ENCODE measurements at places on chromosomes 5 and 9.

- no peak for DNase-seq
Measured at GRCh38 chr5:72557167-72558045, 50.2 kb upstream of the ZNF366 start.

- DNase-seq = no peak
Measured at GRCh38 chr9:116515541-116515940, 171.6 kb upstream of the TRIM32 start.

GRCh38 chr9:23153058-23153457 is 673.0 kb downstream of the ELAVL2 start:
- no peak for DNase-seq

GRCh38 chr5:1111241-1111726 is 579 bp downstream of the SLC12A7 start:
- DNase-seq = no peak

GRCh38 chr5:42321785-42322184 is 101.5 kb upstream of the GHR start:
- no peak for DNase-seq

- DNase-seq = no peak
Measured at GRCh38 chr9:36914212-36914577, 119.9 kb downstream of the PAX5 start.

DNA sequence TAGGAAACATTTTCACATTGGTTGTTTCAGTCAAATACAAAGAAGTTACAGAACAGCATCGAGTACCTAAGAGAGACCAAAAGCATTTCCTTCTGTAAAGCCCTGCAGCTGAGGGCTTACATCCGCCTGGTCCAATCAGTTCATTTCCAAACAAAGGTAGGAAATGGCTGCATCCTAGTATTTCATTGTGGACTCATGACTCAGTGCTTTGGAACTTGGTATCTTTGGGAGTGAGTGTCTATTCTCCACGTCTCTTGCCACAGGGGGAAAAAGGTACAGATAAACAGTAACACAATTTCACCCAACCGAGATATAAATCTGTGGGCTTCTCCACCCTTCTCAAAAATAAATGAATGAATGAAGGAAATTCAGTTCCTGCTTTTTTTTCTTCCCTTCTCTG is 75.4 kb downstream of the NFIB start:
- DNase-seq = no peak

DNA sequence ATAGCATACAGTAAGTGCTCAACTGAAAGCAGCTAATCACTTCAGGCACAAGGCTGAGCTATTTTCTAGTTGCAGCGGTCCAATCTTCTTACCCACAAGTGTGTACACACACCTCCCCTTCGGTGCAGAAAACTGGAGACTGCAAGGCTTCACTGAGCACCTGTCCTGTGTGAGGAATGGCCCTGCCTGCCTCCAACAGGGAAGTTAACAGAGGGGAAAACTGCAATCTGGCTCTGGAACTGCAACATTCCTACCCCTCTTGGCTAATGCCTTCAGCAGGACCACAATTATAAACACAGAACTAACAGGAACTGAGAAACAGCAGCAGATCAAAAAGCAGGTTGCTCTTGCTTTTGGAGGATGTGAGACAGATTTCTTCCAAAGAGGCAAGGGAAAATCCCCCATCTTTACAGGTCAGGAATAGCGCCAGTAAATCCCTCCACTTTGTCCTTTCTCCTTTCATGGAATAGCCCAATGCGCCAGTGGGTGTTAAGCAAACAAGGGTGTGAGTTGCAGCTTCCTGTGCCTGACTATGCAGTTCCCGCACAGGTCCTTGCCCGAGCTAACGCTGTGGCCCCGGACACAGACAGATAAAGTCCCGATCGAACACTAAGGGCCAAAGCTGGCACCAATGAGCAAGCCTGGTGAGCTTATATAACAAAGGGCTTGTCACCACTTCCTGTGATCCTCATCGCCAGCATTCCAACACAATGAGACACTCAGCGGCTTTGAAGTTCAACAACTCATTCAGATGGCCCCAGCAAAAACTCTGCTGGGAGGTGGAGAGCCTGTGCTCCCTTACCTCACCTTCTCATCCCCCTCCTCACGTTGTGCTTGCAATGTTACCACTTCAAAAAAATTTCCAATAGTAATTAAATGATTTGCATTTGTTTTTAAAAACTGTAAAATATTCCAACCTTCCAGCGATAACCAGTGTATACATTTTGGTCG is 21.5 kb downstream of the SHB start:
- no peak for DNase-seq

DNA sequence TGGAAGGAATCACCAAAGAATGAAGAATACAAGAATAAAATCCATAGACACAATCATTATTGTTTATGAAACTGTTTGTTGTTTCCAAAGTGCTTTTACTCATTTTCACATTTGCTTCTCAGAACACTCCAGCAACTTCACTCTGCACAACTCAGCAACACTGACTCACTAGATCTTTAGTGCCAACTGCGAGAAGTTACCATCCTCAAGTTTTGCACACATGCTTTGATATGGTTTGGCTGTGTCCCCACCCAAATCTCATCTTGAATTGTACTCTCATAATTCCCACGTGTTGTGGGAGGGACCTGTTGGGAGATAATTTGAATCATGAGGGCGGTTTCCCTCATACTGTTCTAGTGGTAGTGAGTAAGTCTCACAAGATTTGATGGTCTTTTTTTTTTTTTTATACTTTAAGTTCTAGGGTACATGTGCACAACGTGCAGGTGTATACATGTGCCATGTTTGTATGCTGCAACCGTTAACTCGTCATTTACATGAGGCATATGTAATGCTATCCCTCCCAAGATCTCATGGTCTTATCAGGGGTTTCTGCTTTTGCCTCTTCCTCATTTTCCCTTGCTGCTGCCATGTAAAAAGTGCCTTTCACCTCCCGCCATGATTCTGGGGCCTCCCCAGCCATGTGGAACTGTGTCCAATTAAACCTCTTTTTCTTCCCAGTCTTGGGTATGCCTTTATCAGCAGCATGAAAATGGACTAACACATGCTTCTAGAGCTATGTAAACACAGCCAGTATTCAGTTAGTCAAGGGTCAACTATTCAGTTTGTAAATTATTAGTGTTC is 36.9 kb downstream of the CLINT1 start:
- DNase-seq = no peak

GRCh38 chr5:95664204-95664786 is 17.7 kb downstream of the RFESD start:
- no peak for DNase-seq

DNA sequence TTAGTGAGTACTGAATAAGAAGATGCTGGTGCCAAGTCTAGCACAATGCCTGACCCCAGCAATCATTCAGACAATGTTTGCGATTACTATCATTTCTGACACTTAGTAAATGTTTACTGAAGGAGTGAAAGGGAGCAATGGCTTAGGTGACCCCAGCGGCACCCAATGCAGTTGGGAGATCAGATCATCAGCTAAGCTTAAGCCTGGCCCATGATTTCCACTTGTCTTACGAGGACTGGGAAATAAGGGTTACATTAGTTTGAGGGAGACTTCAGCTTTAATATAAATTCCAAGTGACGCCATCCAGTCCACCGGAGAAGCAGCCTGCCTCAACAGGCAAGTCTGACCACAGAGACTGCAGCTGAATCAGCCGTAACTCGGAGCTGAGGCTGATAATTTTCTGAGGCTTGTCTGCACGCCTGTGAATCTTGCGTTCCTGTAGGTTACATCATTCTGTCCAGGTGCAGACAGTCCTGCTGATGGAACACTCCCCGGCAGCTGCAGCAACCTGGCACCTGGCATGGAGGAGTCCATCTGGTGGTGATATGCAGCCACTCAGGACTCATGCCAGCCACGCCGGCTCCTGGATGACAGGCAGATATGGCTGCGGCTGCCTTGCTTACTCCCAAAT is 34.9 kb upstream of the FGF1 start:
- DNase-seq = no peak

DNA sequence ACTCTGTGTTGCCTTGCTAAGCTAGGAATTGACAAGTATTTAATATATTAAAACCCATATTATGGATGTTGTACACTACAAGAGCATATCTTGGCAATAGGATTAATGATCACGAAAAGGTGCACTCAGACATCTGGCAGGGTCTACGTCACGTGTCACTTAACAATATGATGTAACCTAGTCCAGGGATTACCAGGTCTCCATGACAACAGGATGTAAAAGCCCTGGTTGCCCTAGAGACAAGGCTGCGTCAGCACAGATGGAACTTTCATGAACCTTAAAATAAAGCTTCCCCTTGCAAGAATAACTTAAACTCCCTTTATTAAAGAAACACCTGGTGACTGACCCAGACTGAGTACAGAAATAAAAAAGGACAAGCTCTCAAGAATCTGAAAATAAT is 717.8 kb downstream of the CDH18 start:
- DNase-seq = no peak

GRCh38 chr5:30195036-30195435 is 998.5 kb upstream of the CDH6 start:
- DNase-seq = no peak

DNA sequence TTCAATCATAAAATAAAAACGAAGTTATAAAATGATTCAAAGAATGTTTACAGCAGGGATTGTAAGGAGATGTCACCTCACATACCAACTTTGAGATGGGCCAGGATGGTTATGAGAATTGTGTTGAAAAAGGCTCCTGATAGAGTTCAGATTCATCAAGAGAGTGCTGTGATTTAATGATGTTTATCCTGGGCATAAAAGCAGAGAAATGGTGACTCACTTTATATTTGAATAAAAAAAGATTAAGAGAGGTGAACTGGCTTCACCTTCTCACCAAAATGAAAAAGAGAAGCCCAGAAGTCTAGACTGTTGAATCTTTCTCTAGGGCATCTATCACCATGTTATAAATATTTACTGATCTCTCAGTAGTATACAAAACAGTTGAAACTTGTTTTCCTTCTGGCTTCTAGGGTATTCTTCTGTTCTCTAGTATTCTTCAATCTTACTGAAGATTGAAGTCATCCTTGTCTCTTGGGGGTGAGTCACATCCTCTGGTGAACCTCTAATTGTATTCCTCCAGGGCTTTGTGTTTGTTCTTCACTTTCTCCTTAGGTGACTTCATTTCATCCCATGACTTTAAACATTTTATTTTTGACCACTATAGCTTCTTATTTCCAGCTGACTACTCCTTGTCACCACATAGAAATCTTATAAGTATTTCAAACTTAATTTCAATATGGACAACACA is 1237.3 kb upstream of the C9orf72 start:
- DNase-seq = no peak

DNA sequence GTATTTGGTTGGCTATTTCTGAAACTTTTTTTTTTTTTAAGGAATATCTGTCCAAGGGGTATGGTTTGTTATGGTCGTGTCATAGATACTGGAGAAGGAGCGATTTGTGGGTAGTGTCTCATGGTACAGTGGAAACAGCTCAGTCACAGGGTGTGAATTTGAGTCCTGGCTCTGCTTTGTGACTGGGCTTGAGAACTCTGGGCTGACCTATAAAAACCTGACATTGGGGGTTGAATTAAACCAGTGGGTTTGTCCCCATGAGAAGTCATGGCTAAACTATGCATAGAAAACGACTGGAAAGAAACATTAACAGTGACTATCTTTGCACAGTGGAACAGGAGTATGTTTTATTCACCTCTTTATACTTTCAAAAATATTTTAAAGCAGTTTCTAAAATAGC is 54.7 kb downstream of the MACROH2A1 start:
- DNase-seq = no peak

DNA sequence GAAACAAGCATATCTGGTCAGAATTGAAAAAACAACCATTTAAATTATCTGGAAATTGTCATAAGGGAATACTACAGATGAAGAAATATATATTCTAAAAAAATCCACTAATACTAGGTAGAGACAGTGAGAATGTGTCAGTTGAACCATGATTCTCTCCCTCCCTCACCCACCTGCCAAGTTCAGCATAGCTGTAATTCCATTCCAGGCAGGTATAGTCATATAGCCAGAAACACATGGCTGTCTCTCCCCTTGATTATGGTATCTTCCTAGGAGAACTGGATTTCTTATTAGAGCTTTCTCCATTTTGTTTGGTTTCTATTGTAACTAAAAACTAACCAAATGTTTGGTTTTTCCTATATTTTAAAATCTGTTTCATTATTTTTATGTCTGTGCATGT is 509.2 kb downstream of the CDH10 start:
- DNase-seq = no peak

DNA sequence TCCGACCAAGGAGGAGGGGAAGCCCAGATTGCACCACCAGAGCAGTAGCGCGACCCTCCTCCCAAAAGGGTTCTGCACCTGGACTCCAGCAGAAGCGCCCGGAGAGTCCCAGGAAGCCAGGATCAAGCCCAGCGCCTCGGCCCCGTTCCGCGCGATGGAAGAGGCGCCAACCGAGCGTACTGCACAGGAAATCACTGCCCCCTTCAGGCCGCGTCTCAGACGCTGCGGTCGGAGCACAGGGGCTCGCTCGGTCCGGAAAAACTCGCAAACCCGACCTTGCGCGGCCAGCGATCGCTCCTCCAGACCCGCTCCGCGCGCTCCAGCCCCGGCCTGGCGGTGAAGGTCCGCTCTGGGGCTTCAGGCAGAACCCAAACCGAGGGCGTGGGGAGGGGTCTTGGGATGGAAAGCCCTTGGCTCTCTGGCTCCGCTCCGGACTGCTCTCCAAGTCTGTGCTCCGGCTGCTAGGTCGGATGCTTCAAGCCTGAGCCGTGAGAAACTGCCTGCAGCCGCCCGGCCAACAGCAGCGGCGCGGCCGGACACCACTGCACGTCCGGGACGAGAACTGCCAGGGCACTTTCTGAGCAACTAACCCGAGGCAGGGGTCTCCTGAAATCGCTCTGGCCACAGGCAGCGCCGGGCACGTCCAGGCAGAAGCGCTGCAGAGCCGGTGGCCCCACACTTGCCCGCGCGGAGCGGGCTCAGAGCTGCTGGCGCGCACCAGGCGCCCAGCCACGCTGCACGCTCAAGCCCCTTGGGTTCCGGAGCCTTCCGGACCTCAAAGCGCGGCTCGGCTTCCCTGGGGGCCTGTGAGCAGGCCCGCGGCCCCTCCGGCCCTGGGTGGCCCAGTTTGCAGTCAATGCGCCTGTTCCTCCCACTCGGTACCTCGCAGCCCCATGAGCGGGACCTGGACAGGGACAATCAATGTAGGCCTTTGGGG is 1.3 kb downstream of the GABBR2 start:
- no peak for DNase-seq

DNA sequence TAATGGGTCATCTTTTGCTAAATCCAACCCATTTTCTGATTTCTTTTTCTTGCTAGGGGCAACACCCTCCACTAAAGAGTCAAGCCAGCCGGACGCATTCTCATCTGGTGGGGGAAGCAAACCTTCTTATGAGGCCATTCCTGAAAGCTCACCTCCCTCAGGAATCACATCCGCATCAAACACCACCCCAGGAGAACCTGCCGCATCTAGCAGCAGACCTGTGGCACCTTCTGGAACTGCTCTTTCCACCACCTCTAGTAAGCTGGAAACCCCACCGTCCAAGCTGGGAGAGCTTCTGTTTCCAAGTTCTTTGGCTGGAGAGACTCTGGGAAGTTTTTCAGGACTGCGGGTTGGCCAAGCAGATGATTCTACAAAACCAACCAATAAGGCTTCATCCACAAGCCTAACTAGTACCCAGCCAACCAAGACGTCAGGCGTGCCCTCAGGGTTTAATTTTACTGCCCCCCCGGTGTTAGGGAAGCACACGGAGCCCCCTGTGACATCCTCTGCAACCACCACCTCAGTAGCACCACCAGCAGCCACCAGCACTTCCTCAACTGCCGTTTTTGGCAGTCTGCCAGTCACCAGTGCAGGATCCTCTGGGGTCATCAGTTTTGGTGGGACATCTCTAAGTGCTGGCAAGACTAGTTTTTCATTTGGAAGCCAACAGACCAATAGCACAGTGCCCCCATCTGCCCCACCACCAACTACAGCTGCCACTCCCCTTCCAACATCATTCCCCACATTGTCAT is 72.0 kb downstream of the NUP214 start:
- no peak for DNase-seq

Data from GF-D8 (cell line).